ENCODE measurements at places on chromosomes 13 and 19.
A peak's percentile ranks its signal among the peaks of the same experiment; 100 is the strongest.

DNA sequence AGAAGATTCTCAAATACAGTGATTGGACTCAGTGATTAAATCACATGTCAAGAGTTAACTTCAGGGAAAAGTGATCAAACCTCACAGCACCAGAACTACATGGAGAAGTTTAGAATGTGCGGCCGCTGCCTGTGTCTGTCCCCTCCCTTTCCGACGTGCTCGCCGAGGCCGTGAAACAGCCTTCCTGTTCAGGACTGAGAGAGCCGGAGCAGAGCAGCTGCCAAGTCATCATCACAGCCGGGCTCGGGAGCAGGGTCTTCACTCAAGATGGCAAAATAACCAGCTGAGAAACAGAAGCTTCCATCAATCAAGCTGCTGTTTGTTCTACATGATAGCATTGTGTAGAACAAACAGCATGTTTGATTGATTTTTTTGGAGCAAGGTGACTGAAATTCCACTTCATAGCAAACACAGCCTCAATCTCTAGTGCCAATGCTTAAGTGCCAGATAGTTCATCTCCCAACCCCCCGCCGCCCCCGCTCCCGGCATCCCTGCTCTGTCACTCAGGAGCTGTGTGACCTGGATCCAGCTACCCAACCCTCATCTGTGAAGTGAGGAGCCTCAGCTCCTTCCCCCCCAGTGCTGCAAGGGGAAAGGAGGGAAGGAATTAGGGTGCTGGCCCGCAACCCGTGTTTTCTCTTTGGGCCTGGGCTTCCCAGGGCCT lies 70.6 kb downstream of the HSPH1 start:
- DNase-seq: no peak

GRCh38 chr13:45276913-45277312 lies 64.1 kb downstream of the TPT1 start:
- no peak for DNase-seq

GRCh38 chr13:80923907-80924306 lies 583.0 kb upstream of the SPRY2 start:
- DNase-seq: no peak

DNA sequence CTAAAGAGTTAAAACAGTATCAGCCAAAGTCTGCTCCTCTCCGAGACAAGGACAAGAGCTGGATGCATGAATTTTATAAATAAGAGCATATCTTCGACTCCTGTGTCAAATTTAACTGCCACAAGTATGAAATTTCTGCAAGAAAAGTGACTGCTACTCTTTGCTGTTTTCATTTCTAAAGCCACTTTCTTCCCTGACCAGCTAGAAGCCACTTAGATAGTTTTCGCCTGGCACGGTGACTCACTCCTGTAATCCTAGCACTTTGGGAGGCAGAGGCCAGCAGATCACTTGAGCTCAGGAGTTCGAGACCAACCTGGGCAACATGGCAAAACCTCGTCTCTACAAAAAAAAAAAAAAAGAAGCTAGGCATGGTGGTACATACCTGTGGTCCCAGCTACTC lies 61.3 kb downstream of the ENOX1 start:
- DNase-seq: no peak

DNA sequence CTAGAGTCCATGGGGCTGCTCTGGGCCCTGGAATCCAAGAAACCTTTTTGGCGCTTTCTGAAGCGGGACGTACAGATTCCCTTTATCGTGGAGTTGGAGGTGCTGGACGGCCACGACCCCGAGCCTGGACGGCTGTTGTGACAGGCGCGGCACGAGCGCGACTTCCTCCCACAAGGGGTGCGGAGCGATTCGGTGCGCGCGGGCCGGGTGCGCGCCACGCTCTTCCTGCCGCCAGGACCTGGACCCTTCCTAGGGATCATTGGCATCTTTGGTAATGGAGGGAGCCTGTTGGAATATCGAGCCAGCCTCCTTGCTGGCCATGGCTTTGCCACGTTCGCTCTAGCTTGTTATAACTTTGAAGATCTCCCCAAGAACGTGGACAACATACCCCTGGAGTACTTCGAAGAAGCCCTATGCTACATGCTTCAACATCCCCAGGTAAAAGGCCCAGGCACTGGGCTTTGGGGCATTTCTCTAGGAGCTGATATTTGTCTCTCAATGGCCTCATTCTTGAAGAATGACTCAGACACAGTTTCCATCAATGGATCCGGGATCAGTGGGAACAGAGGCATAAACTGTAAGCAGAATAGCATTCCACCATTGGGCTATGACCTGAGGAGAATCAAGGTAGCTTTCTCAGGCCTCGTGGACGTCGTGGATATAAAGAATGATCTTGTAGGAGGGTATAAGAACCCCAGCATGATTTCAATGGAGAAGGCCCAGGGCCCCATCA lies 3.5 kb upstream of the ZFP82 start:
- DNase-seq: no peak

DNA sequence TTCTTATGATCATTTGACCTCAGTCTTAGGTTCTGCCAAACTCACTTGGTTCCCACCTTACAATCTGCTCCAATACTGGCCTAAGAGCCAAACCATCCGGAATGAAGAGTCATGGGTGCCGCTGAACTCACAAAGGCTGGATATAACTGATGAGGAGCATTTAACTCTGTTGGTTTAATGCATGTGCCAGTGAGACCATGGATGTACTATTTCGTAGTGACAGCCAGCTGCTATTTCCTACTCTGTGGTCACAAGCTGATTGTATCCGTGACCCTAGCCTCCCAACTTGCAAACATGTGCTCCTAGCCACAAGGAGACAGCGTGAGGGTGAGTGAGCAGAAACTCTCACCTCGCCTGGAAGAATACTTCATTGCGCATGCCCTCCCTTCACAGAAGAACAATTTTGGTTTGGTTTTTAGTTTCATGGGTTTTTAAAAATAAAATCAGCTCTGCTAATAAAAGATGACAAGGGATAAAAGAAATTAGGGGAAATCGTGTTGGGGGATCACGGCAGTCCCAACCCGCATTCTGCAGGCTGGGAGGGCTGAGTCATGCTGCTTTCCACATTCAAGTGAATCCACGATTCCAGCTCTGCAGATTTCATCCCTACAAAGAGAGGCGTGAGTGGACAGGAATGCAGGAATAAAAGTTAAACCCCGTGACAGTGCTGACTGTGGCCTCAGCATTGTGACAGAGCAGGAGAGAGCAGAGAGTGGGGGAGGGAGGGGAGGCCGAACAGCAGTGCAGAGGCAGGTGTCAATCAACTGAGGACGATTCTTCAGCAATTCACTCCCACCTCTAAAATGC lies 66.8 kb upstream of the RAP2A start:
- no peak for DNase-seq

DNA sequence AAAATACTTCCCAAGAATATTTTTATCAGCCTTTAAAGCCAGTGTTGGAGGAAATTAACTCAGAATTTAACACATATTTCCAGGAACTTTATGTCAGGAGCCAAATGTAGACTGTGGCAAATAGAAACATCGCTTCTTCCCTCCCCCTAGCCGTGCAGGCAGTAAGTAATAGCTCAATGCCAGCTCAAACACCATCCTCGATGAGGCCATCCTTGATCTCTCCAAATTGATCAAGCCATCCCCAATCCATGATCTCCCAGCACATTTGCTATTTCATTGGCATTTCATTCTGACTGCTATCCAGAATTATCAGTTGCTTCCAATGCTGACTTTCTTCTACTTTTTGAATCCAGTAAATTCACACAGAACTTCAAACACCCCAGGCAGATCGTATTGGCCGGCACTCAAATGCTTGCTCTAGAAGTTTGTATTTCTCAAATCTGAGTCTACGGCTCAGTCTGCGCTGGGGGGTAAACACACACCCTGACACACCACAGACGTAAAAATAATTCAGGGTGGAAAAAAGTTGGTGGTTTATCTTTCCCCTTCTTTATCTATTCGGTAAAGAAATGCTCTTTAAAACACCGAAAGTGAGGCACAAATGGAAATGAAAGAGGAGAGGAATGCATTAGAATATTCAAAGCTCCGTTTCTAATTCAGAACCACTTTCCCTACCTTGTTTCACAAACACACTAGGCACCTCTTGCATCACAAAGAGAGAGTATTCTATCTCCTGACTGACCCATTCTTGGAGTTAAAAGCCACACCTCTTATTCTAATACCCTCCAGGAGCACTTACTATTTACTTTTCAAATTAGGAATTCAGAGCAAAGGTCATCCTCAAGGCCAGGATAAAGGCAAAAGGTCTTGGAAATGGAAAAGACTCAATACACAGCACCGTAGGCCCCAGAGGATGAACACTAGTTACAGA lies 991 bp downstream of the OBI1 start:
- no peak for DNase-seq

DNA sequence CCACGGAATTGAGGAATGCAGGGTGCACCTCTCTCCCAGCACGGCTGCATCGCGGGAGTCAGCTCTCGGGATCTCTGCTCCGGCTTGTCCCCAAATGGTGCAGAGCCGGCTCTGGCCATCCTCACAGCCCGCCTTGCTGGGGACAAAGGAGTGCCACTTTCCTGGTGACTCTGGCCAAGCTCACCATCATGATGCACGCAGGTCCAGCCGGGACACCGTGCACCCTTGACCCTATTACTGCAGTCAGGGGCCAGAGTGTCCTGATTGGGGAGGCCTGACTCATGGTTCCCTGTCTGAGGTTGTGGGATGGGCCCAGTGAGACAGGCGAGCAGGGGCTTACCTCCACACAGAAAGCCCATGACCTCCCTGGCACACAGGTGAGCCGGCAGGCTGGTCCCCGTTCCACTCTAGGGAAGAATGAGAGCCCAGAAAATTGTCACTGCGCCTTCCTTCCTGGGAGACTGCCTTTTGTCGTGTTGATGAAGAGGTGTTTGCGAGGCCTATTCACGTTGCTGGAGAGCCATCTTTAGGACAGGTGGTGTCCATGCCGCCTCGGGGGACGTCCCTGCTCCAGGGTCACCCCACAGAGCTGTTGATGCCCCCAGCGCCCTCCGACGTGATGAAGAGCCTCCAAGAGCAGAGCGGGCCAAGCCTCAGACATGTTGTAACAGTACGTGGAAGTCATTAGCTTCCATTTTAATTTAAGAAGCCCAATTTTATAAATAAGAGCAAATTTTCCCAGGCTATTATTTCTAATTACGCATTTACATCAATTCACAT lies 18.5 kb upstream of the VSTM2B start:
- no peak for DNase-seq

DNA sequence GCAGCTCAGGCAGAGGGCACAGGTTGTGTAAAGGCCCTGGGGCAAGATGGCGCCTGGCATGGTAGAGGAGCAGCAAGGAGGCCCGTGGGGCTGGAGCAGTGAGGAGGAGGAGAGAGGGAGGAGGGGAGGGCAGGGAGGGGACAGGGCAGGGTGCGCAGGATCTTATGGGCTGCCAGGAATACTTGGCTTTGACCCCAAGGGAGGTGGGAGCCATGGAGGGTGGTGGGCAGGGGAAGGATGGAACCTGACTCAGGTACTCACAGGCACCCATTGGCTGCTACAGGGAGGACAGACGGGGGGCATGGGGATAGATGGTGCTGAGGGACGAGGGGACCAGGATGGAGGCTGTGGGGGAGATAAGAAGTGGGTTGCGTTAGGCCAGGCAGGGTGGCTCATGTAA lies 3.3 kb downstream of the TNFAIP8L1 start:
- no peak for DNase-seq

GRCh38 chr13:113053376-113053775 lies 52.2 kb upstream of the F7 start:
- no peak for DNase-seq

DNA sequence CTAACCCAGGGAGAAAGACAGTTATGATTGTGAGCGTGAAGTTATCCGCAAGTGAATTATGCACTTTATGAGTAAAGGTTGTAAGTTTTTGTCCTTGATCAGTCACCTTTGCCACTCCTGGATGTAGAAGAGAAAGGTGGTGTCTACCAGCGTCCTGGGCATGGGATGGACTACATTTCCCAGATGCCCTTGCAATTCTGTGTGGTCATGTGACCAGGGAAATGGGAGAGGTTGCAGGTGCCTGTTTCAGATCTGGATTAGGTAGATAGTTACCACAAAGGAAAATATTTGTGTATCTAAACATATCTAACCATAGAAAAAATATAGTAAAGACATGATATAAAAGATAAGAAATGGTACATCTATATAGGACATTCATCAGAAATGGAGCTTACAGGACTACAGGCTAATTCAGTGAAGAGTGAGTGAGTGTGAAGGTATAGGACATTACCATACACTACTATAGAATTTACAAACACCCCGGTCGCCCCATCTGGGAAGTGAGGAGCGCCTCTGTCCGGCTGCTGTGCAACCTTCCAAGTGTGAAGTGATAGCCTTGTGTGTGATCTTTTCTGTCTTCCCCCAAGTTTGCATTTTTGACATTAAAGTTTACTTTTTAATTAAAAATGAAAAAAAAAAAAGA lies 51.6 kb upstream of the CACNA1A start:
- no peak for DNase-seq

DNA sequence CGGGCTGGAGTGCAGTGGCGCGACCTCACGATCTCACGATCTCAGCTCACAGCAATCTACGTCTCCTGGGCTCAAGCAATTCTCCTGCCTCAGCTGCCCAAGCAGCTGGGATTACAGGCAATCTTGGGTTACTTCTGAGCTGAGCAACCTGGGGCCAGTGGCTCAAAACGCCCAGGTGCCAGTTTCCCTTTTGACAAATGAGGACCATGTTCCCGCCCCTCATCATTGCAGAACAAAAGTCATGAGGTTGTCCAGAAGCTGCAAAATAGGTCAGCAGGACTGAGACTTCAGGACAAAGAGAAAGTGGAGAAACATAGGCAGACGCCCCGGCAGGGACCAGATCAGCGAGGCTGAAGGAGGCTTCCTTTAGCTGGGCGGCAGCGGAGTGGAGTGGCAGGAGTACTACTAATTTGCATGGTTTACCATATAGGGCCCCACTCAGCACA lies 3.3 kb upstream of the ADGRE5 start:
- DNase-seq: no peak

GRCh38 chr19:41703602-41704293 lies 4.7 kb upstream of the CEACAM5 start:
- no peak for DNase-seq

DNA sequence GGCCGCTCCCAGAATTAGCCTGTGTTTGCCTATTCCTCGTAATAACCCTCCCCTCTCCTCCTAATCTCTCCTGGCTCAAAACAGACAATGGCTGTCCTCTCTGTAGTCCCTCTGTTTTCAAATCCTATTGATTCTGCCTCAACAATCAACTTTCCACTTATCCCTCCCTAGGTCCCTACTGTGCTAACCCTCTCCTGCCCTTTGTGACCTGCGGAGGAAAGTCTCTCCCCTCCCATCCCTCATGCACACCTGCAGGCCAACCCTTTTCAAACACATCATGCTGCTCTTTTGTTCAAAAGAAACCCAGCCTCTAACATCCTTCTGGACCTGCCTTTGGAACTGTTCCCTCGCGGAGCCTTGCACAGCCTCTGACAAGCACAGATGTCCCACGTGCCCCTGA lies 37.3 kb downstream of the CILP2 start:
- DNase-seq: no peak

GRCh38 chr13:95279016-95279415 lies 22.2 kb downstream of the ABCC4 start:
- no peak for DNase-seq

GRCh38 chr13:42393573-42394360 lies 121.8 kb downstream of the AKAP11 start:
- no peak for DNase-seq

- peak; percentile 46 for DNase-seq
Measured at GRCh38 chr19:50817941-50818858, 5.4 kb downstream of the KLK1 start.

- DNase-seq: no peak
Measured at GRCh38 chr13:73782450-73783449, 351.5 kb downstream of the KLF12 start.

- DNase-seq: no peak
Measured at GRCh38 chr13:97884707-97885468, 68.6 kb upstream of the IPO5 start.
